ENCODE measurements at places on chromosomes 16 and 17. TPM values are rescaled to one million over a fixed set of nuclear protein-coding genes. Genes with fewer than 3 reads are reported as not detected.

DNA sequence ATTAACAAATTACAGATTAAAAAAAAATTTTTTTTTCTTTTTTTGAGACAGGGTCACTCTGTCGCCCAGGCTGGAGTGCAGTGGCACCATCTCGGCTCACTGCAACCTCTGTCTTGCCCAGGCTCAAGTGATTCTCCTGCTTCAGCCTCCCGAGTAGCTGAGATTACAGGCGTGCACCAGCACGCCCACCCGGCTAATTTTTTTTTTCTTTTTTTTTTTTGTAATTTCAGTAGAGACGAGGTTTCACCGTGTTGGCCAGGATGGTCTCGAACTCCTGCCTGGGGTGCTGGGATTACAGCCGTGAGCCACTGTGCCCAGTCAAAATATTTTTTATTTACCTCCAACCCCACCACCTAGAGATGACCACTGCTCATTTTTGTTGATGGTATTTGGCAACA is 25.5 kb downstream of the ACTG1 start:
- no peaks in the 10 kb centered on the region for H3K27me3 ChIP-seq
- H3K36me3 ChIP-seq, result no peaks in the 10 kb centered on the region
- no peak for DNase-seq
- H3K27ac ChIP-seq, result no peak overlapping the region
- peaks cover 40% of the 10 kb centered on the region for H3K4me1 ChIP-seq

GRCh38 chr16:25060920-25061319 is 45.8 kb upstream of the ARHGAP17 start:
- H3K4me3 ChIP-seq, result peak overlapping the region; percentile 32
- H3K27ac ChIP-seq, result peak overlapping the region; percentile 82
- DNase-seq, result peak; percentile 72
- H3K27me3 ChIP-seq, result no peaks in the 10 kb centered on the region
- H3K36me3 ChIP-seq, result no peaks in the 10 kb centered on the region
- H3K4me1 ChIP-seq, result peaks cover 33% of the 10 kb centered on the region

GRCh38 chr17:50112694-50113093 is 17.3 kb downstream of the SAMD14 start:
- H3K36me3 ChIP-seq, result peaks cover 8% of the 10 kb centered on the region
- no peak for DNase-seq
- H3K4me3 ChIP-seq, result no peak overlapping the region

GJD3 gene
- not detected for total RNA-seq

UNK gene
- total RNA-seq, result 39.2 TPM

CSH1 gene
- total RNA-seq, result not detected

- H3K27ac ChIP-seq, result no peak overlapping the region
- H3K27me3 ChIP-seq, result peaks cover 41% of the 10 kb centered on the region
- H3K36me3 ChIP-seq, result no peaks in the 10 kb centered on the region
- no peaks in the 10 kb centered on the region for H3K4me1 ChIP-seq
Observed at GRCh38 chr16:87062569-87063442, 254.4 kb downstream of the C16orf95 start.

- no peak overlapping the region for H3K27ac ChIP-seq
- no peaks in the 10 kb centered on the region for H3K4me1 ChIP-seq
- H3K36me3 ChIP-seq, result no peaks in the 10 kb centered on the region
- H3K27me3 ChIP-seq, result no peaks in the 10 kb centered on the region
- H3K4me3 ChIP-seq, result no peak overlapping the region
Observed at GRCh38 chr17:44794851-44795413, 35.2 kb downstream of the GJC1 start.

TSNAXIP1 gene
- 0.45 TPM for total RNA-seq

GRCh38 chr17:77769215-77769614 is 189.3 kb upstream of the TNRC6C start:
- no peak overlapping the region for H3K4me3 ChIP-seq
- no peak overlapping the region for H3K27ac ChIP-seq
- DNase-seq, result no peak
- H3K4me1 ChIP-seq, result peaks cover 14% of the 10 kb centered on the region
- peaks cover 5% of the 10 kb centered on the region for H3K27me3 ChIP-seq

DNA sequence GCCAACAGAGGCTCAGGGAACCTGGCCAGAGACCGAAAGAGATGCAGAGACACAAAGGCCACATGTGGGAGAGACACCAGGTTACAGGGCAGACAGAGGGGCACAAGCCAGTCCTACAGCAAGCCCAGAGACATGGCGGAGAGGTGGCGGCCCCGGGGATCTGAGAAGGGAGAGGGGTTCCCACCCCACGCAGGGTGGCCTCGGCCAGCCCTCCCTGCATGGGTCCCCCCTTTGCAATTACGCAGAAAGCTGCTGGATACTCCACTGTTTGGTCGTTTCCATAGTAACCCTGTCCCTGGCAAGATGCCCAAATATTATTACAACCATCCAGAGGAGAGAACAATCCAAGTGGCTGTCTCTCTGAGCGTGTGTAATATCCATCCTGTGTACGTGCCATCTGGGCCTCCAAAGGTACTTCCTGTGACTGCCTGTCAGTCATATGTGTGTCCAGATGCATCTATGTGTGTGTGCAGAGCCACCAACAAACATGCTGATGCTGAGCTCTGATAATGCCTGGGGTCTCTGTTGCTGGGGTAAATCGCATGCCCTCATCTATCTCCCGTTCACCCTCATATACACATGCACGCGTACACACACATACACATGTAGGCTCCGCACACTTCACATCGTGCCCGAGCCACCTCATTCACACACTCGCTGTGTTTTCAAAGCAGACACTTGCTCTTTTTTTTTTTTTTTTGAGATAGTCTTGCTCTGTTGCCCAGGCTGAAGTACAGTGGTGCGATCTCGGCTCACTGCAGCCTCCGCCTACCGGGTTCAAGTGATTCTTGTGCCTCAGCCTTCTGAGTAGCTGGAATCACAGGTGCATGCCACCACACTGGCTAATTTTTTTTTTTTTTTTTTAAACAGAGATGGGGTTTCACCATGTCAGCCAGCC is 5.5 kb downstream of the PCGF2 start:
- no peak overlapping the region for H3K4me3 ChIP-seq
- H3K4me1 ChIP-seq, result peaks cover 15% of the 10 kb centered on the region
- no peaks in the 10 kb centered on the region for H3K36me3 ChIP-seq
- H3K27ac ChIP-seq, result no peak overlapping the region

GRCh38 chr16:60852635-60853034 is 1183.6 kb downstream of the CDH8 start:
- H3K4me3 ChIP-seq, result no peak overlapping the region
- no peaks in the 10 kb centered on the region for H3K36me3 ChIP-seq

GRCh38 chr17:17567631-17568030 is 23.9 kb downstream of the PEMT start:
- H3K27ac ChIP-seq, result no peak overlapping the region
- no peaks in the 10 kb centered on the region for H3K27me3 ChIP-seq
- no peak overlapping the region for H3K4me3 ChIP-seq
- DNase-seq, result no peak

DNA sequence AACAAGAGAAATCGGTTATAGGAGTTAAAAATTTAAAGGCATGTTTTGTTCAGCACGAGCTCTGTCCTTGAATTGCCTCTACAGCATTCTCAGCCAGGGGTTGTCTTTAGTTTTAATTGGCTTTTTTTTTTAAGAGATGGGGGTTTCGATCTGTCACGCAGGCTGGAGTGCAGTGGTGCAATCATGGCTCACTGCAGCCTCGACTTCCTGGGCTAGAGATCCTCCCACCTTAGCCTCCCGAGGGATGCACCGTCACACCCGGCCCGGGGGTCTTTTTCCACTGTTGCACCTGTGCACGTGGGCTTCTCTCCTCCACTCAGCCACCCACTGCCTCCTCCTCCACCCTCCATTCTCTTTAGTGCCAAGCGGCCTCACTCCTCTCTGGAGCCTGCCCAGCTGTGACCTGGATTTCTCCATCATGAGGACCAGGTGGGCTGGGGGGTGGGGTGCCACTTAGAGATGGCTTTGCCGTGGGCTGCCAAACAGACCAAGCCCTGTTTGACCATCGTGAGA is 106.8 kb upstream of the SEC14L1 start:
- no peak overlapping the region for H3K4me3 ChIP-seq
- no peaks in the 10 kb centered on the region for H3K36me3 ChIP-seq
- H3K27me3 ChIP-seq, result no peaks in the 10 kb centered on the region
- H3K27ac ChIP-seq, result no peak overlapping the region
- H3K4me1 ChIP-seq, result no peaks in the 10 kb centered on the region

DNA sequence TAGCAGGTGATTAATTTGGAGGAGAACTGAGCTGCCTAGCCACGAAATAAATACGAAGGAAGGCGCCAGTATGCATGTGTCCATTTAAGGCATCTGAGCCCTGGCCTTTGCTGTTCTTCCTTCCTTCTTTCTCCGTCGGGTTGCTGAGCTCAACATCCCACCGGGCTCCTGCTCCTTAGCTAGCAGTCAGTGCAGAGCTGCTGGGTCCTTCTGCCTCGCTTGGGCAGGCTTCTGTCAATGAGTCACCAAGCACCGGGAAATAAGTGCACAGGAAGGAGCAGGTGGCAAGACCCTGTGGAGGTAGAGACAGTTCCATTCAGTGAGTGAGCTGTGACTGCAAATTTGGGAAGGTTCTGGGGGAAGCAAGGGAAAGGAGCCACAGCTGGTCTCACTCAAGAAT is 120.7 kb downstream of the CCDC182 start:
- H3K36me3 ChIP-seq, result peaks cover 11% of the 10 kb centered on the region
- no peaks in the 10 kb centered on the region for H3K27me3 ChIP-seq
- no peak for DNase-seq
- no peak overlapping the region for H3K4me3 ChIP-seq

DNA sequence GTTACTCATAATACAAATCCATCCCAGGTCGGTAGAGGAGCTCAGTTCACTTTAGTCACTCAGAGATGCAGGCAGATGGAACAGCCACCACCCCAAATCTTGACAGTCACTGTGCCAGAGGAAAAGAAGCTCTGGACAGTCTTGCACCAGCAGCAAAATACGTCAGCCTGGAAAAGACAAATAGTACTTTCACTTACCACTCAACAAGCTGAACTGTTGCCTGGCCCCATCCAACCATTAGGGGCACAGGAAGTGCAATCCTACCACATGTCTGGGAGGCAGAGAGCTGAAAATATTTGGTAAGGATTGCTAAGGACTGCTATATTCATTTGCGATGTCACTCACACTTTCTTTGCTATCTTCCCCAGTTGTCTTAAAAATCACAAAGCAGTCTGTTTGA is 239.1 kb upstream of the TOX3 start:
- no peaks in the 10 kb centered on the region for H3K4me1 ChIP-seq
- H3K27ac ChIP-seq, result no peak overlapping the region
- no peak for DNase-seq
- no peaks in the 10 kb centered on the region for H3K36me3 ChIP-seq
- H3K4me3 ChIP-seq, result no peak overlapping the region

- H3K27me3 ChIP-seq, result no peaks in the 10 kb centered on the region
- H3K4me3 ChIP-seq, result no peak overlapping the region
- H3K27ac ChIP-seq, result peak overlapping the region; percentile 67
Observed at GRCh38 chr17:76153202-76153601, 12.2 kb upstream of the FOXJ1 start.

MED1 gene
- 53.5 TPM for total RNA-seq

DNA sequence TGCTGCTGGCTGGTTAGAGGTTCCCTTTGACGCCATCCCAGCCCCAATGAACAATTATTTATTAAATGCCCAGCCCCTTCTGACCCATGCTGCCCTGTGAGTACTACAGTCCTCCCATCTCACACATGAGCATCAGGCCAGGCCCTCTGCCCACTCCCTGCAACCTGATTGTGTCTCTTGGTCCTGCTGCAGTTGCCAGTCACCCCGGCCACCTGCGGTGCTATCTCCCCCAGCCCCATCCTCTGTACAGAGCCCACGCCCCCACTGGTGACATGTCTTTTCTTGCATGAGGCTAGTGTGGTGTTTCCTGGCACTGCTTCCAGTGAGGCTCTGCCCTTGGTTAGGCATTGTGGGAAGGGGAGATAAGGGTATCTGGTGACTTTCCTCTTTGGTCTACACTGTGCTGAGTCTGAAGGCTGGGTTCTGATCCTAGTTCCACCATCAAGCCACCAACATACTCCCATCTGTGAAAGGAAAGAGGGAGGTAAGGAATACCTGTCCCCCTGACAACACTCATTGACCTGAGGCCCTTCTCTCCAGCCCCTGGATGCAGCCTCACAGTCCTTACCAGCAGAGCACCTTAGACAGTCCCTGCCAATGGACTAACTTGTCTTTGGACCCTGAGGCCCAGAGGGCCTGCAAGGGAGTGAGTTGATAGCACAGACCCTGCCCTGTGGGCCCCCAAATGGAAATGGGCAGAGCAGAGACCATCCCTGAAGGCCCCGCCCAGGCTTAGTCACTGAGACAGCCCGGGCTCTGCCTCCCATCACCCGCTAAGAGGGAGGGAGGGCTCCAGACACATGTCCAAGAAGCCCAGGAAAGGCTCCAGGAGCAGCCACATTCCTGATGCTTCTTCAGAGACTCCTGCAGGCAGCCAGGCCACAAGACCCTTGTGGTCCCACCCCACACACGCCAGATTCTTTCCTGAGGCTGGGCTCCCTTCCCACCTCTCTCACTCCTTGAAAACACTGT is 11.3 kb downstream of the CX3CL1 start:
- no peak for DNase-seq
- no peak overlapping the region for H3K27ac ChIP-seq
- no peak overlapping the region for H3K4me3 ChIP-seq

SLC2A4 gene
- 0.06 TPM for total RNA-seq

DNA sequence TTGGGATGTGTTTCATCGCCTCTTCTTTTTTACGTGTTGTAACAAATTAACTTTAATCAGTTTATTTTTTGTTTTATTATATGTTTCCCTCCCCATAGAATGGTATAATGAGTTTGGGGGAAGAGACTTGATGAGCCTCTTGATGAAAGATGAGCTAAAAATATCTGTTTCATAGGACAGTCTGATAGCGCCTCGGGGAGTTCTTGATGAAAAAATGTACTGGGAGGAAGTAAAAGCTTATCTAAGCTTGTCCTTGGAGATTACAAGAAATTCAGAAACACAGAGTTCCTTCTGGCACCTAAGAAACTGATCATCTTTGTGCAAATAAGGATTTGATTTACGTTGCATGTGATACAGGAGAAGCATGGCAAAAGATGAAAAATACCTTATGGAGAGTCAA is 350.2 kb upstream of the CDH8 start:
- H3K27ac ChIP-seq, result no peak overlapping the region
- no peaks in the 10 kb centered on the region for H3K27me3 ChIP-seq
- H3K36me3 ChIP-seq, result no peaks in the 10 kb centered on the region
- no peaks in the 10 kb centered on the region for H3K4me1 ChIP-seq
- H3K4me3 ChIP-seq, result no peak overlapping the region
- no peak for DNase-seq

- no peak overlapping the region for H3K4me3 ChIP-seq
- peaks cover 54% of the 10 kb centered on the region for H3K4me1 ChIP-seq
- peak overlapping the region; percentile 88 for H3K27ac ChIP-seq
- DNase-seq, result peak; percentile 47
Observed at GRCh38 chr17:57599271-57600045, 145.6 kb downstream of the CCDC182 start.

DNA sequence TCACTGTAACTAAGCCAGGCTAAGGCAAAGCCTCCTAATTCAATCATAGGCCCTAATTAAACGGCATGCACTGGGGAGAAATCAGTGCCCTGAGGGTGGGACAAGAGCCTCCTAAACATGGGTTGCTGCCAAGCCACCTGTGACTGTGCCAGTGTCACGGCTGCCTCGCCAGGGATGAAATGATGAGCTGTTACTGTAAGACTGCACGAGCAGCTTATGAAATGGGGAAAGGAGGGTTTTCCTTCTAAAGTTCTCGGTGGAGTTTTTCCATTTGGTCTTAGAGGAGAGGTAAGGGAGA is 12.7 kb downstream of the TMEM11 start:
- no peak overlapping the region for H3K27ac ChIP-seq
- no peaks in the 10 kb centered on the region for H3K27me3 ChIP-seq
- no peak for DNase-seq
- peaks cover 24% of the 10 kb centered on the region for H3K4me1 ChIP-seq

Data from T-cell (primary cell).